Stimulated activated naive CD8-positive, alpha-beta T cell treated with anti-CD3 and anti-CD28 coated beads, Interleukin-15, amount 100 ng/mL, for 72 hours (primary cell): ENCODE measurements at places on chromosomes 6 and 20.

GRCh38 chr6:147868427-147869190, 360.1 kb downstream of the SAMD5 start:
- DNase-seq, result no peak

GRCh38 chr20:10863337-10864060, 189.7 kb upstream of the JAG1 start:
- no peak for DNase-seq

DNA sequence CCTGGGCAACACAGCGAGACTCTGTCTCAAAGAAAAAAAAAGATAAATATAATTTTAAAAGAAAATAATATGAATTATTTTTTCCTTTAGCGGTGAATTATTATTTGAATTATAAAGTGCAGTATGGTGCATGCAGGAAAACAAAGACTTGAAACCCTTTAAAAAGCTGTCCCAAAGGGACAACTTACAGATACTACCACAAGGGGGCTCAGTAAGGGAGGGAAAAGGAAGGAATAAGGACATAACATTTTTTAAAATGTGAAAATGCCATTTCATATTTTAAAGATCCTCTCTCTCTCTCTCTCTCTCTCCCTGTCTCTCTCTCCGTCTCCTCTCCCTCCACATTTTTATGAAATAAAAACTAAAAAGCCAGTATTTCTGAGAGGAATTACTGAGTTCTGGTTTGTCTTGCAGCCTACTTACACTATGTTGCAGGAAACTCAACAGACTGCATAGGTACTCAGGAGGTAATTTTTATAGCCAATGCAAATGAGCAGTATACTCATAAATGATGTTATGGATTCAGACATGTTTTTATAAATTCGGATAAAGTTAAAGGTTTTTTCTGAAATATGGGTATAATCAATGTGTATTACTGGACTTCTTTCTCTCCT, 455.0 kb upstream of the GJE1 start:
- DNase-seq, result no peak

- no peak for DNase-seq
Observed at GRCh38 chr6:111973927-111974639, 79.8 kb upstream of the CCN6 start.

- DNase-seq, result no peak
Observed at GRCh38 chr20:60851826-60852704, 400.0 kb upstream of the CDH4 start.

- DNase-seq, result no peak
Observed at GRCh38 chr20:14643146-14643545, 305.7 kb upstream of the FLRT3 start.

DNA sequence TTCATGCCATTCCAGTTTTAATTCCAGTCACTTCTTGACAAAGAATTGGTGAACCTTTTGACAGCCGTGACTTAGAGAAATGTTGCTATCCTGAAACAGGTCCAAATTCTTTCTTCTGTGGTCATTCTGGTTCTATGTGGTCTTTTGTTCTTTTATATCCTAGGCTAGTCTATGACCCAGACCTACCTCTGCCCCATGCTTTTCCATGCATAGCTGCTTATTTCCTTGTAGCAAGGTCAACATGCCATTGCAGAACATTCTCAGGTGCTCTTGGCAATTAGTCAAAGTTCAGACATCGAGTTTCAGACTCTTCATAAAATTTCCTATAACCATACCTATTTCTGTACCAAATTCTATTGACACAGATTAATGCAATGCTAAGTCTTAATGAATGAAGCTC, 202.6 kb downstream of the PLCB1 start:
- DNase-seq, result no peak

- no peak for DNase-seq
Observed at GRCh38 chr20:35135867-35136586, 11.1 kb downstream of the EDEM2 start.

- no peak for DNase-seq
Observed at GRCh38 chr20:38209736-38210405, 44.8 kb upstream of the TGM2 start.

DNA sequence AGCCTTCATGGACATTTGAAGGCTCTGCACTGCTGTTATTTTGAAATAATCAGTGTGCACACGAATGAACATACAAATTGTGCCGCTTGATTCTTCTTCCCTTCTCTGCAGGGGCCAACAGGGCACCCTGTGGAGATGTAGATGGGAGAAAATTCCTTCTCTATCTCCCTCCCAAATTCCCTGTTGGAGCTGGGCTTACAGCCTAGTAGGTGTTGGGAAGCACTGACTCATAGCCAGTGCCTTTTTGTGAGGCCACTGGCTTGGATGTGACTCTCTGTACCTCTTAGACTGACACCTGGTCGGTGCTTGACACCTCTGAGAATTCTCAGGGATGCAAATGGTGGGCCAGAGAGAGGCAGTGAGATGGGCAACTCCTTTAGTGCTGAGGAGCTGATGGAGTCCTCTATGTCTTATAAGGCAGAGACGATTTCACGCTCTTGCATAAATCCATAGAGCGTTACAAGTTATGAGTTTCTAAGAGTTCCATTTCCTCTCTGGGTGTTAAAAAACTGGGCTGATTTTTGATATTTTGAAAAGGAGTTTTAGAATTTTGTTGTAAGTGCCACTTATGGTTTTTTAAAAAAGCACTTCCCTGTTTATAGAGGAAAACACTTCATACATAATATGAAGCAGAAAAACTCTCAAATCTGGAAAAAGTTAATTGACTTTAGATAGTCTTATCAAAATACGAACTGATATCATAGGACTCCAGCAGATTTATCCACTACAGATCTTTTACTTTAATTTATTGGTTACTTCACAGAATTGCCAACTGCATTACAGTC, 89.8 kb upstream of the MAP3K7 start:
- no peak for DNase-seq

DNA sequence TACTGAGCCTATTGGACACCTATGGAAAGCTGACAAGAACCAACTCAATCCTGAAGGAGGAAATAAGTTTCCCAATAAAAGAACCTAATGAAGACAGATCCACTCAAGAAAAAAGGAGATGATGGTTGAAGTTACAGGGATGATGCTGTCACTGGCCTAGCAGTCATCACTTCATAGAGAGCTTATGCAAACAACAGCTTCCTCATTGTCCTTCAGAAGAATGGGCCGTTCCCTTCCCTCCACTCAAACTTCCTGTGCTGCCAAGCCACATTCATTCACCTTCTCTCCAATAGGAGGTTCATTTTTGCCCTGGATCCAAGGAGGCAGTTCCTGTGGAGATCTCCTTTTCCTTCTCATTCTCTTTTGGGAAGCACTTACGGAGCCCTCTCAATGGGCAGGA, 13.8 kb upstream of the PM20D2 start:
- no peak for DNase-seq

DNA sequence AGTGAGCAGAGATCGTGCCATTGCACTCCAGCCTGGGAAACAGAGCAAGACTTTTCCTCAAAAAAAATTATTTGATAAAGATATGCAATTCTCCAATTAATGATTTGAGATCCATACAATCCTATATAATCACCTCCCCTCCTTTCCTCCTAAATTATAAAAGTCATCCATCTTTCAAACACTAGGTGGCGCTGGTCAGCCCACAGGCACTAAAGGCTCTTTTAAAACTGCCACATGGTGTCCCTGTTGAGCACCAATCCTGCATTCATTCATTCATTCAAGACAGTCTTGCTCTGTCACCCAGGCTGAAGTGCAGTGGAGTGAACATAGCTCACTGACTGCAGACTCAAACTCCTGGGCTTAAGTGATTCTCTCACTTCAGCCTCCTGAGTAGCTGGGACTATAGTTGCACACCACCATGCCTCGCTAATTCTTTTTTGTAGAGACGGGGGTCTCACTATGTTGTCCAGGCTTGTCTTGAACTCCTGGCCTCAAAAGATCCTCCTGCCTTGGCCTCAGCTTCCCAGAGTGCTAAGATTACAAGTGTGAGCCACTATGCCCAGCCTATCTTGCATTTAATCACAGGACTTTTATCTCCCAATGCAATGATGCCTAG, 58.7 kb upstream of the SLC2A12 start:
- peak; percentile 42 for DNase-seq

- DNase-seq, result no peak
Observed at GRCh38 chr6:159681191-159681880, 11.7 kb downstream of the SOD2 start.
